RWPE2 (cell line): ENCODE measurements at places on chromosomes 6 and 20.
A peak's percentile ranks its signal among the peaks of the same experiment; 100 is the strongest.

- H3K27ac ChIP-seq, result no peak overlapping the region
- no peak for DNase-seq
- no peak overlapping the region for H3K4me3 ChIP-seq
- H3K36me3 ChIP-seq, result no peaks in the 10 kb centered on the region
Observed at GRCh38 chr6:121884091-121884490, 448.6 kb downstream of the GJA1 start.

DNA sequence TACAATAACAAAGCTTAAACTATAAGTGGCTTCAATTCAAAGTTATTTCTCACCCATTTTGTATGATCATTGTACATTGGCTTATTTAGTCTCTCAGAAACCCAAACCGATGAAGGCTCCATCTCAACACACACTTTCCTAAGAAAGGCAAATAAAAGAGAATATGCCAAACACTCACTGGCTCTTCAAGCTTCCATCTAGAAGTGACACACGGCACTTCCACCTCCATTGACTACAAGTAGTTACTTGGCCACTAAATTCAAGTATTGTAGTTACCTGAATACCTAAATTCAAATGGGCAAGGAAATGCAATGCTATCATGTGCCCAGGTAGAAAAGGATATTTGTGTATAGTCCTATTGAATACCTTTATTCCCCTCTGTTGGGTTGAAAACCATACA is 170.6 kb downstream of the OGFRL1 start:
- H3K27ac ChIP-seq, result no peak overlapping the region
- no peaks in the 10 kb centered on the region for H3K27me3 ChIP-seq
- H3K4me3 ChIP-seq, result no peak overlapping the region
- H3K4me1 ChIP-seq, result no peaks in the 10 kb centered on the region
- no peak for DNase-seq
- H3K36me3 ChIP-seq, result no peaks in the 10 kb centered on the region

- H3K36me3 ChIP-seq, result no peaks in the 10 kb centered on the region
- H3K4me1 ChIP-seq, result peaks cover 9% of the 10 kb centered on the region
- H3K4me3 ChIP-seq, result peak overlapping the region; percentile 57
- H3K27ac ChIP-seq, result peak overlapping the region; percentile 0
- H3K27me3 ChIP-seq, result peaks cover 6% of the 10 kb centered on the region
Observed at GRCh38 chr20:3238616-3239025, 369 bp downstream of the SLC4A11 start.

DNA sequence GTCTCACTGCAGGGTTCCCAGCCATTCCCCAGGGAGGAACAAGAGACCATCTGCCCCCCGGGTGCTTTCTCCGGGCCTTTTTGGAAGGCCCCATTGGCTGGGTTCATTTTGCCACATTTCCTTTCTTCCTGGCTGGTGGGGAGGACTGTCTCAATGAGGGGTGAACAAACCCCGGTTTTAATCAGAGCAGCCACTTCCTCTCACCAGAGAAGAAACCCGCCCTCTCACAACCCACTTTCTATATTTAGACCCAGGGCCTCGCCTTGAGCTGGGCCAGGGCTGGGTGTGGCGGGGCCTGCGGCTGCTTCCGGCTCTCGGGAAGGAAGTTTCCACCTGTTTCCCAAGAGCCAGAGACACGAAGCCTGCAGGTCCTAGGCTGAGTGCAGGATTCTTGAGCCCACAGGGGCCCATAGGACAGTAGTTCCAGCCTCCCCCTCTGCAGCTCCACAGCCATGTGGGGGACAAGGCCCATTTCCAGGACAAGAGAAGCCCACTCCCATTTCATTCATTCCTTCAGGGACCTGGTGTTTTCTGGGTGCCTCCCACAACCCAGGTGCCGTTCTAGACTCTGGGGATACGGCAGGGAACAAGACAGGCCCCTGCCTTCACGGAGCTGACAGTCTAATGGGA is 41.8 kb downstream of the RBM38 start:
- peak; percentile 82 for DNase-seq
- no peaks in the 10 kb centered on the region for H3K27me3 ChIP-seq
- no peak overlapping the region for H3K4me3 ChIP-seq
- H3K36me3 ChIP-seq, result no peaks in the 10 kb centered on the region

- no peaks in the 10 kb centered on the region for H3K36me3 ChIP-seq
- H3K4me1 ChIP-seq, result no peaks in the 10 kb centered on the region
- H3K27ac ChIP-seq, result no peak overlapping the region
- no peaks in the 10 kb centered on the region for H3K27me3 ChIP-seq
Observed at GRCh38 chr20:2313316-2313715, 17.5 kb downstream of the TGM3 start.

- no peaks in the 10 kb centered on the region for H3K4me1 ChIP-seq
- no peak overlapping the region for H3K4me3 ChIP-seq
- no peaks in the 10 kb centered on the region for H3K27me3 ChIP-seq
- no peaks in the 10 kb centered on the region for H3K36me3 ChIP-seq
- H3K27ac ChIP-seq, result no peak overlapping the region
- DNase-seq, result no peak
Observed at GRCh38 chr6:127951172-127951917, 50.5 kb upstream of the THEMIS start.

DNA sequence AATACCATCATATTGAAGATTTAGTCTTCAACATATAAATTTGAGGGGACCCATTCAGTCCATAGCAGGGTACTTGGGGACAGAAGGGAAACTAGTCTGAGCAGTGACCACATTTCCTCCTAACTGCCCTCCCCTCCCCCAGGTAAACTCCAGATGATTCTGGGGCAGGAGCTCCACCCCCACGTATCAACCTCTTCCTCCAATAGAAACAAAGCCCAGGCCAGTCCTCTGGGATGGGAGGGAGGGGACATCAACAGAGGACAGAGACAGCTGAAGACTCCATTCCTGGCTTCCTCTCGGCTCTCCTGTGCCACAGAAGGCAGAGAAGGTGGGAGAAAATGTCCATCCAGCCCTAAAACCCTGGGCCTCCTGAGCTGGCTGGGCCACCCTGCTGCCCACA is 85.0 kb upstream of the TOP1 start:
- H3K36me3 ChIP-seq, result no peaks in the 10 kb centered on the region
- peaks cover 6% of the 10 kb centered on the region for H3K4me1 ChIP-seq
- DNase-seq, result no peak
- no peak overlapping the region for H3K27ac ChIP-seq

GRCh38 chr6:52305948-52306767 is 21.6 kb upstream of the MCM3 start:
- no peak overlapping the region for H3K27ac ChIP-seq
- no peak overlapping the region for H3K4me3 ChIP-seq
- H3K36me3 ChIP-seq, result no peaks in the 10 kb centered on the region

- H3K27ac ChIP-seq, result no peak overlapping the region
- H3K4me3 ChIP-seq, result no peak overlapping the region
- DNase-seq, result no peak
- H3K4me1 ChIP-seq, result no peaks in the 10 kb centered on the region
- no peaks in the 10 kb centered on the region for H3K36me3 ChIP-seq
Observed at GRCh38 chr20:59055302-59055701, 12.7 kb upstream of the PRELID3B start.

DNA sequence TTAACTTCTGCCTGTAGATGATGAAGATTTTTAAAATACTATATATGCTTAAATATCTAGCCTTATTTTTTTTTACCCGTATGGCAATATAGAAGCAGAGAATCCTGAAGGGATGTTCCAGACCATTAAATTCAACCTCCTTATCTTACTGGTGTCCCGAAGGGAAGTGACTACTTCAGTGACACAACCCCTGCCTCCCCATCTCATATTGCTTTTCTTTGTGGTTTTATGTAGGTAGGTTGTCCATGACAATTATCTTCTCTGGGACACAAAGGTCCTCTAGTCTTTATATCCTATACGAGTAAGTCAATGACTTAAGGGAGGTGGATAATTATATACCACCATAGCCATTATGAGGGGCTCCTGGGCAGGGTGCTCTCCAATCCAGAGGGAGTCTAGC is 57.4 kb upstream of the EMILIN3 start:
- DNase-seq, result no peak
- no peaks in the 10 kb centered on the region for H3K27me3 ChIP-seq
- peaks cover 6% of the 10 kb centered on the region for H3K4me1 ChIP-seq
- H3K36me3 ChIP-seq, result peaks cover 67% of the 10 kb centered on the region
- H3K4me3 ChIP-seq, result no peak overlapping the region
- no peak overlapping the region for H3K27ac ChIP-seq

- H3K27ac ChIP-seq, result no peak overlapping the region
- H3K27me3 ChIP-seq, result no peaks in the 10 kb centered on the region
- DNase-seq, result no peak
- H3K36me3 ChIP-seq, result no peaks in the 10 kb centered on the region
- no peak overlapping the region for H3K4me3 ChIP-seq
Observed at GRCh38 chr6:136772685-136773472, 19.4 kb downstream of the MAP3K5 start.

DNA sequence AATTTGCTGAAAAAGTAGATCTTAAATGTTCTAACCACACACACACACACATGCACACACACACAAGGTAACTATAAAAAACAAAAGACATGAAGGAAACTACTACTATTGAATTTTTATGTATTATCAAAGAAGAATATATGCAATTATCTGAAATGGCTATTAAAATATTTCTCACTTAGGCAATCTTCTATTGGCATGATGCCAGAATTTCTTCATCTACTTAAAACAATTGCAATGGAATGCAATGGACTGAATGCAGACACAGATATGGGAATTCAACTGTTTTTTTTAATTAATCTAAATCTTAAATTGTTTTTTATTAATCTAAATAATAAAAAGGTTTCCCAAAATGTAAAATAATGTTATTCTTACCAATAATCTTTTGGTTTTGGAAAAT is 152.6 kb upstream of the SMLR1 start:
- no peak for DNase-seq
- no peaks in the 10 kb centered on the region for H3K36me3 ChIP-seq
- H3K27me3 ChIP-seq, result no peaks in the 10 kb centered on the region
- no peak overlapping the region for H3K27ac ChIP-seq
- peaks cover 9% of the 10 kb centered on the region for H3K4me1 ChIP-seq
- no peak overlapping the region for H3K4me3 ChIP-seq

DNA sequence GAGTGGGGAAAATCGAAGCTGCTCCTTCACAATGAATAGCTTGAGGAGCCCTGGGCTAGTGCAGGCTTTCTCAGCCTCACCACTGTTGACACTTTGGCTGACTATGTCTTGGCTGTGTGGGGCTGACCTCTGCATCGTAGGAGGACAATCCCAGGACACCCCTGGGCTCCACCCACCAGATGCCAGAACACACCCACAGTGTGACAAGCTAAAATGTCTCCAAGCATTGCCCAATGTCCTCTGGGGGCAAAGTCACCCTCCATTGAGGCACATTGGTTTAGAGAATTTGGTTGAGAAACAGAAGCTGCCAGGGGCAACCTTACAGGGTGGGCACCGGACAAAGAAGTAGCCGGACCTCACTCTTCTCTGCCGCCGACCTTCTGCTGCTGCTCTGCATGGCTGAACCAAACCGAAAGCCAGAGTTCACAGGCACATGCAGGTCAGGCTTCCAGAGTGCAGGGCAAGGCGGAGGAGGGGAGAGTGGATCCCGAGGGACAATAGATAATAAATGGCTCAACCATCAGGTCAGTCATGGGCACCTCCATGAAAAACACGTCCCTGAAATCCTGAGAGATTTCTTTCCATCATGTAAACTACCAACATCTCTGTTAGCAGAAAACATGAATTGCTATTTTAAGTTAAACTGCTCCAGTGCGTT is 189.0 kb downstream of the LRFN2 start:
- H3K27me3 ChIP-seq, result no peaks in the 10 kb centered on the region
- H3K4me1 ChIP-seq, result no peaks in the 10 kb centered on the region
- H3K4me3 ChIP-seq, result no peak overlapping the region
- H3K36me3 ChIP-seq, result no peaks in the 10 kb centered on the region

- H3K4me1 ChIP-seq, result peaks cover 27% of the 10 kb centered on the region
- no peak overlapping the region for H3K4me3 ChIP-seq
- no peaks in the 10 kb centered on the region for H3K27me3 ChIP-seq
- peak overlapping the region; percentile 36 for H3K27ac ChIP-seq
- no peak for DNase-seq
Observed at GRCh38 chr6:158321960-158322359, 9.7 kb downstream of the TULP4 start.

GRCh38 chr20:41616228-41616627 is 1.9 kb downstream of the CHD6 start:
- H3K36me3 ChIP-seq, result no peaks in the 10 kb centered on the region
- no peak overlapping the region for H3K27ac ChIP-seq
- H3K4me3 ChIP-seq, result no peak overlapping the region
- DNase-seq, result no peak
- peaks cover 7% of the 10 kb centered on the region for H3K4me1 ChIP-seq

GRCh38 chr20:50425076-50425475 is 85.1 kb upstream of the PTPN1 start:
- H3K36me3 ChIP-seq, result no peaks in the 10 kb centered on the region
- no peaks in the 10 kb centered on the region for H3K27me3 ChIP-seq
- no peak for DNase-seq
- H3K4me1 ChIP-seq, result peaks cover 62% of the 10 kb centered on the region

DNA sequence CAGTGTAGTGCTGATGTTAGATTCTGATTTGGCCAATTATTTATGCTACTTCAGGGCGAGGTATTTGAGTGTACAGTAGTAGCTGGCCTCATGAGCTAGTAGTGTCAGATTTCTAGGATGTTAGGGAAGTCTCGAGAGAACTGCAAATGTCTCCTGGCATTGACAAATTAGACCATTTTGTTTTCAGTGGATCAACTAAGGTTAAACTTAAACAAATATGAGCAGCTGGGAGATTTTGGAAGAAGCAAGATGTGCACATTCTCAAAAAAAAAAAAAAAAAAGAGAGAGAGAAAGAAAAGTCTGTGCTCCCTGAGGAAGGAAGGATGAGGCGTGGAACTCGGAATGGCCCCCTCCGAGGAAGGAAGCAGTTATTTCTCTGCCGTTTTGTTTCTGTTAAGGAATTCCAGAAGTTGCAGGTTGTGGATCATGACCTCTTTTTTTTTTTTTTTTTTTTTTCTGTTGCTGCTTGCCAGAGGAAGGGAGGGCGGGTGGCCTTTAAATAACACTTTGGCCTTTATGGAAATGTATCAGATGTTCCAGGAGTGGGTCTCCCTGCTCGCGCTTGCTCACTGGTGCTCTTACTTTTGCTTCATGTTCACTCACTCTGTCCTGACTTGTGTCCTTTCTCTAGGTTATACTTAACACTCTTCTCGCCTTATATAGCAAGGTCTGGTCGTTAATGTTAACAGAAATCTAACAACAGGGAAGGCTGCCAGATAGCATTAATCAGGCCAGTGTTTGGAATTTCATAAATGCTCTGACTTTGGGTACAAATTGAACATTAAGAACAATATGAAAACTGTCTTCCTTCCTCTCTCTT is 124.4 kb downstream of the TCP11 start:
- no peak for DNase-seq
- no peak overlapping the region for H3K4me3 ChIP-seq
- peaks cover 9% of the 10 kb centered on the region for H3K36me3 ChIP-seq
- no peak overlapping the region for H3K27ac ChIP-seq
- no peaks in the 10 kb centered on the region for H3K27me3 ChIP-seq
- H3K4me1 ChIP-seq, result no peaks in the 10 kb centered on the region

- peaks cover 96% of the 10 kb centered on the region for H3K36me3 ChIP-seq
- H3K27ac ChIP-seq, result peak overlapping the region; percentile 99
Observed at GRCh38 chr20:31705191-31705590, 17.5 kb downstream of the BCL2L1 start.

DNA sequence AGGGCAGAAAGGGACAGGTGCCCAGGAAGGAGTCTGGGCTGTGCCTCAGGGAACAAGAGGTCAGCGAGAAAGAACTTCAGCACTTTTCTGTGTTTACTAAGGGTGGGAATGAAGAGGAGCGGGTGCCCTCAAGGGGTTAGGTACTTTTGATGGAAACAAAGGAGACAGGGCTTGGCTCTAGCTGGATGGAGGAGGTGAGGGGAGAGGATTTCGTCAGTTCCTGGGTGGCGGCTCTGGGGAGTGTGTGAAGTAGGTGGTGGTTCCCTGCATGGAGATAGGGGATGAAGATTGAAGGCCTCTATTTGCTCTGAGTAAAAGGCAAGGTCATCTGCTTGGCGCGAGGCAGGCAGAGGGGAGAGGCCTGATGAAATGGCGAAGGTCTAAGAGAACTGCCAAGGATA is 40.0 kb upstream of the ANKRD60 start:
- peaks cover 62% of the 10 kb centered on the region for H3K36me3 ChIP-seq
- H3K27ac ChIP-seq, result no peak overlapping the region
- peaks cover 4% of the 10 kb centered on the region for H3K4me1 ChIP-seq
- no peak for DNase-seq
